ENCODE measurements at places on chromosomes 12 and 14.

- peak; percentile 27 for DNase-seq
Observed at GRCh38 chr12:89840162-89840922, 131.7 kb upstream of the ATP2B1 start.

- no peak for DNase-seq
Observed at GRCh38 chr12:85405262-85405661, 125.2 kb downstream of the ALX1 start.

- DNase-seq, result no peak
Observed at GRCh38 chr14:46399049-46399448, 252.5 kb downstream of the RPL10L start.

- DNase-seq, result no peak
Observed at GRCh38 chr12:91743704-91744321, 401.8 kb downstream of the BTG1 start.

- peak; percentile 76 for DNase-seq
Observed at GRCh38 chr14:91348845-91349465, 68.7 kb downstream of the CCDC88C start.

GRCh38 chr12:89386138-89386537, 33.8 kb upstream of the DUSP6 start:
- no peak for DNase-seq

- DNase-seq, result no peak
Observed at GRCh38 chr14:34241185-34241711, 220.8 kb downstream of the SPTSSA start.

GRCh38 chr12:104975587-104976343, 10.4 kb upstream of the NOPCHAP1 start:
- DNase-seq, result peak; percentile 51

DNA sequence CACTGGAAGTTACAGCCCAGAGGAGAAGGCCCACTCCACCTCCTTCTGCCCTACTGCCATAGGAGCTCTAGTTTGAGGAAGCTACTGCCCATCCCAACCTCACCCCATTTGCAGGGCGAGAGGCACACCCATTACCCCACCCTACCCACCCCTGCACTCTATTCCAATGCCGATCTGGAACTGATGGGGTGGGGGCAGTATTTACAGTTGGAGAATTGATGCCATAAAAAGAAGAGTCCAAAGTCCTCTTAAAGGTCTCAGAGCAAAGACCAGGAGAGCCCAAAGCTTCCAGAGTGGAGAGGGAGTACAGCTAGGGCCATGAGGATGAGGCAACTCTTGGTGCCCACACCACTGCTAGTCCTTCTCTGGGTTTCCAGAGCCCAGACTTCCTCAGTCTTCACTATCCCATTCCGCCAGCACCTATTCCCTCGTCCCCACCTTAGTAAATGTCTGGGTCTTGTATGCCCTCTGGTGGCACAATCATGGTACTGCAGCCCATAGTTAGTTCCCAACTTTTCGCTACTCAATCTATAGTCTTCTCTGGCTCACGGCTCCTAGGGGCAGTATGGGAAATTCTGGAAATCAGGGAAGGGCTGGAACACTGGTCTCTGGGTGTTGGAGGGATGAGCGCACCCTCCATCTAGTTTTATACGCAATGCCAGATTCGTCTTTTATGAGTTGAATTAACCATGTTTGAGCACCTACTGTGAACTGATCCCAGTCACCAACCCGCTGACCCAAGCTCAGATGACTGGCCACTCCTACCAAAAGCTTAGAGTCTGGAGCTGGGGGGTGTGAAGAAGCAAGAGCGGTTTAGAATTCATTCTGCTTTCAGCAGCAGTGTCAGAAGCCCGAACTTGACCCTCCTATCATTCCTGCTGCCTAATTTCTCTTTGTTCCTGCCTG, 6.9 kb upstream of the ADCY6 start:
- DNase-seq, result peak; percentile 79

- no peak for DNase-seq
Observed at GRCh38 chr14:76495983-76496382, 120.0 kb downstream of the ESRRB start.

DNA sequence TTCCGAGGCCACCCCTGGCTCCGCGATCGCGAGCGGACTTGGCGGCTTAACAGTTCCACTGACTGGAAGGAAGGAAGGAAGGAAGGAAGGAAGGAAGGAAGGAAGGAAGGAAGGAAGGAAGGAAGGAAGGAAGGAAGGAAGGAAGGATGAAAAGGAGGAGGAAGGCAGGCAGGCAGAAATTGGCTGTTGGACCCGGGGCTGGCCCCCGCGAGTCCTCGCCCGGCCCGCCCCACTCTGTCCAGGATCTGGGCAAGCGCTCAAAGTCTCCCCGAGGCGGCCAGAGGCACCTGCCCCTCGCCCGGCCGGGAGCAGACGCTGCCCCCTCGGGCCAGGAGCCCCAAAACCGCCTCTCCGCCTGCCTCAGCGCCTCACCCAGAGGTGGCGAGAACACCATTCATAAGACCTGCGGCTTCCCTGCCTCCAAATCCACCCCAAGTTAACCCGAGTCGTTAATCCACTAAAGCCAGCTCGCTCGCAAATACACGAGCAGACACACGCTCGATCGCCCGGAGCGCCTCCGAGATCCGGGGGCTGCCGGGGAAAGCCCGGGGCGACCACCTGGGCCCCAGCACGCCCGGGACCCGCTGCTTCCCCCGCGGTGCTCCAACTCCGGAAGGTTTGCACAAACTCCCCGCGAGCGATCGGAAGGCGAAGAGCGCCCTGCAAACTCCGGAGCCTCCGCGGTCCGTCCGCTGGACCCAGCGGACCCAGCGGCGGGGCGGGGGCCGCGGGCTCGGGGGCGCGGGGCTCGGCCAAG, 844 bp downstream of the DPF3 start:
- DNase-seq, result no peak

GRCh38 chr12:2460051-2460670, 334.6 kb upstream of the FKBP4 start:
- no peak for DNase-seq

DNA sequence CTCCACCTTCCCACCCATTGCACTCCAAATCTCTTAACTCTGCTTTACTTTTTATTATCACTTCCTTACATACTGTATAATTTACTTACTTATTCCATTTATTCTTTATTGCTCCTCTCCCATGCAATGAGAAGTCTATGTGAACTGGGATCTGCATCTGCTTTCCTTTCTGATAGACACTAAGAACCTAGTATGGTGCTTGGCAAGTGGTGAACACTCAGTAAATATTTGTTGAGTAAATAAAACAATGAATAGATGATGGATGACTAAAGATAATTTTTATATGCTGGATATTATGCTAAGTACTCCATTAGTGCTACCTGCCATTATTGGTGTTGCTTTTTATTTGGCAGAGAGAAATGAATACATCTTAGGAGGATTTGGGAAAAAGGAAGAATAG, 151.0 kb downstream of the TPH2 start:
- DNase-seq, result no peak

DNA sequence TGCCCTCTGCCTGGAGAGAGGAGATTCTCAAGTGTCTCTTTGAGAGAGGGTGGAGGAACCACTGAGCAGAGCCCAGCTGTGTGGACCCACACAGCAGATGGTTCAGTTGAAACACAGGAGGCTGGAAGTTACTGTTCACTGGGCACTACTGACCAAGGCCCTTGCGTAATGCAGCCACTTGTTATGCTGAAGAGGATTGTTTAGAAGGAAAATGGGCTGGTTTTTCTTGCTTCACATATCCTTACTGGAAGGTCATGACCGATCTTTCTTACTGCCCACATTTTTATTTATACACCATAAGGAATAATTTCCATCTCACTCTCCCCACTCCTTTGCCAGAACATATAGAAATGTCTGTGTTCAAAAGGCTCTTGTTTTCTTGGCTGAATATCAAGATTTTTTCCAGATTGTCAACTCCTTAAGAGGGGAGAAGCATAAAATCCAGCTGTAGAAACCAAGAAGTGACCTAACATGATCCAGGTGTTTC, 375.1 kb upstream of the DDHD1 start:
- no peak for DNase-seq

DNA sequence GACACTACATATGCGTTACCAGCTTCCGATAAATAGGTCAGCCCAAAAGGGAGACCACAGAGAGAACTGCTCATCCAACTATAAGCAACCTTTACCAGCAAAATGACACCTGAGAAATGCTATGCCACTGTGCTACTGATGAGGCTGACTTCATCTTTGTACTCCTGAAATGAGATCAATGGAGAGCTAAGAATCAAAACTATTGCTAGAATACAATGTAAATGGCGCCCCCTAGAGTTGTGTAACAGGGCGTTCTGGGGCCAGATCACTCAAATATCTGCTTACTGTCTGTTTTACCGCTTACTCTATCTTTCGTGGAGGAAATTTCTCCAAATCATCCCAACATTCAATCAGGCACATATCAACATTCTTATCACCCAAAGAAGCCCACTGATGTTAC, 4.6 kb downstream of the ZNF384 start:
- peak; percentile 76 for DNase-seq

- no peak for DNase-seq
Observed at GRCh38 chr12:71158361-71158882, 623 bp upstream of the TSPAN8 start.

DNA sequence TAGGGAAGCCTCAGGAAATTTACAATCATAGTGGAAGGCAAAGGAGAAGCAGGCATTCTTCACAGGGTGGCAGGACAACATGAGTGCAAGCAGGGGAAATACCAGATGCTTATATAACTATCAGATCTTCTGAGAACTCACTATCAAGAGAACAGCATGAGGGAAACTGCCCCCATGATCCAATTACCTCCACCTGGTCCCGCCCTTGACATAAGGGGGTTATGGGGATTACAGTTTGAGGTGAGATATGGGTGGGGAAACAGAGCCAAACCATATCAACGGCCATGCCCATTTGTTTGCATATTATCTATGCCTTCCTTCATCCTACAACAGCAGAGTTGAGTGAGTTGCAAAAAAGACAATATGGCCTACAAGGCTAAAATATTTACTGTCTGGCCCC, 140.2 kb upstream of the CCDC196 start:
- no peak for DNase-seq

DNA sequence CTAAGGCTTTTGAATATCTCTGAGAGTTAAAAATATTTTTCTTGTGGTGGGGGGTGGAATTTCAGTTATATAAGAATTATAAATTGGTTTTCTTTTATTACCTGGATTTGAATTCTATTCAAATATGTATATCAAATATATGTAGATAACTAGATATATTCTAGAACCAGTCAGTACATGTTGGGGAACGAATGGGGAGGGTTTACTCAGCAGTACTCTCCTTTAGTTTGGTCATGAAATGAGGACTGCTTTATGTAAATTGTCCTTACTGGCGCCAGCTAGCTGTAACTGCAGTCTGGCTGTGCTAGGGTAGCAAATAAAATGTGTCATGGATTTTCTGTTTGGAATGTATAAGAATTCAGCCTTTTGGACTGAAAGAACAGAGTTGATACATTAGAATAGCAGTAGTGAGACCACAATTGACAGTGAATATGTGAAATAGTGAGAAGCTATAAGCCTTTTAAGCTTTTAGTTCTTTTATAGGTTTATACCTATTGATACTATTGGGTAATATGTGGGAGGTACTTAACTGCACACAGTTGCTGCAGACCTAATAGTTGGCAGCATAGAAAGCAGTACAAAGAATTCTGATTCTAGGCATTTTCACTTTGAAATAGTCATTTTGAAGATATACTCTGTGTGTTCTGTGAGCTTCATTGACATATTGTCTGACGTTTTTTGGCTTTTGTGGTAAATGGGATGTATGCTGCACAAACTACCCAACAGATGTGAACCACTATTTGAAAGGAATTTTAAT, 29.0 kb downstream of the ATF7IP start:
- DNase-seq, result peak; percentile 71

GRCh38 chr12:93181409-93181965, 196.2 kb upstream of the NUDT4 start:
- DNase-seq, result no peak

DNA sequence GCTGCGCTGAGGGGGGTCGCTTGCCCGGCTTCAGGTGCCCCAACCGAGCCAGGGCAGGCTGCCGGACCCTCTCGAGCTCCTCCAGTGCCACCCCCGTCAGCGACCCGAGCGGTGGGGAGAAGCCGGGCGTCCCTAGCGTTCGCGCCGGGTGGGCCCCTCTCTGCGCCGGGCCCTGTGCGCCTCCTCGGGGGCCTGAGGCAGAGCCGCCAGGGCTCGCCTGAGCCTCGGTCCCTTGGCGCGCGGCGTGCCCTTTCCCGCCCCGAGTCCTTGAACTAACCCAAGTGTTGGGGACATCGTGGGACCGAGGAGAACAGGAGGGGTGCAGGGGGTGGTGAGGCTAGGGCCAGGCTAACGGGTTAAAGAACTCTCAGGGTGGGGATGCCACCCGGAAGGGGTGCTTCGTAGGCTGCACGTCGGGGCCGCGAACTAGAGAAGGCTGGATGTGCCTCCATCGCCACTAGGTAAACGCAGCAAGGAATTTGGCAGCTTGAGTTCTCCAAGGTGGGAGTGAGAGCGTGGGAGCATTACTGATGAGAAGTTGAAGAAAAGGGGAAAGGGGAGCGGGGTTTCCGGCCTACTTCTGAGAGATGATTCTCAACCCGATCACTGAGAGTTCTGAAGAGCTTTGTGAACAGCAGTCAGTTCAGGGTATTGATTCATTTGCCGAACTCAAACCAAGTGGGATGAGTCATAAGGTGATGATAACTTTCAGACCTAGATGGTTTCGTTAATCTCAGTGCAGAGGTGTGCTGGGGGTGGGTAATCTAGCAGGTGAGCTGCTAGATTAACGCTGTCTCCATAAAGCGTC, 618 bp downstream of the RNF34 start:
- DNase-seq, result peak; percentile 44

- no peak for DNase-seq
Observed at GRCh38 chr14:73610687-73611086, 1.6 kb upstream of the ACOT6 start.

GRCh38 chr12:71935594-71935993, 3.1 kb upstream of the TPH2 start:
- no peak for DNase-seq

GRCh38 chr14:51574009-51574408, 77.7 kb upstream of the FRMD6 start:
- no peak for DNase-seq

- peak; percentile 54 for DNase-seq
Observed at GRCh38 chr14:83300476-83301064, 1766.9 kb upstream of the SEL1L start.

- no peak for DNase-seq
Observed at GRCh38 chr12:47488888-47489287, 216.9 kb downstream of the RPAP3 start.

GRCh38 chr12:66393890-66394289, 91.6 kb downstream of the HELB start:
- DNase-seq, result no peak

DNA sequence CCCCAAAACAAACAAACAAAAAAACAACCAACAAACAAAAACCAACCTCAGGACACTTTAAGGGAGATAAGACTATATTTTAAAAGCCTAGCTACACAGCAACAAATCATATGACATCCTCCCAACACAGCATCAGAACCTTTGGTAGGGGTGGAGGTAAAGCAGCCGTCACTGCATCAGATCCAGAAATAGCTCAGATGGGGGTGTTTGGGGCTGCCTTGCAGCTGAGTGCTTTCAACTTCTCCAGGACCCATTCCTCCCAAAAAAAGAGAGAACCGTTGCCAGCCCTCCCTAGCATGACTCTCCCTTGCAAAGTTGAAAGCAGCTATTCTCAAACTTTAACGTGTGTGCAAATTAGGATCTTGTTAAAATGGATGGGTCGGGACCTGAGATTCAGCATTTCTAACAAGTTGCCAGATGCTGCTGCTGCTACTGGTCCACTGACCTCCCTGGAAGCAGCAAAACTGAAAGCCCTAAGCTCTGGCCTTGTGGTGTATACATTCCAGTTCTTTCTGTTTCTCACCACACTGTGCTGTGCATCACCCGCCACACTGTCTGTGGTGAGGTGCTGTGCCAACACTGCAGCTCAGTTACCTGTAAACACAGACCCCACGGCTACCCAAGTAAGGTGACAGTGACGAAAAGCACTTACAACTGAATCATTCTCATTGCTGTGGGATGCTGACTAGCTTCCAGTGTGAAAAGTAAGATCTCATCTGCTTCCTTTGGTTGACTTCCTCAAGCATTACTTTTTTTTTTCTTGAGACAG, 54.0 kb downstream of the SLC38A1 start:
- peak; percentile 71 for DNase-seq
